Mesenchymal stem cell (in vitro differentiated cells and primary cell): ENCODE measurements at places on chromosomes 11 and 22.

DNA sequence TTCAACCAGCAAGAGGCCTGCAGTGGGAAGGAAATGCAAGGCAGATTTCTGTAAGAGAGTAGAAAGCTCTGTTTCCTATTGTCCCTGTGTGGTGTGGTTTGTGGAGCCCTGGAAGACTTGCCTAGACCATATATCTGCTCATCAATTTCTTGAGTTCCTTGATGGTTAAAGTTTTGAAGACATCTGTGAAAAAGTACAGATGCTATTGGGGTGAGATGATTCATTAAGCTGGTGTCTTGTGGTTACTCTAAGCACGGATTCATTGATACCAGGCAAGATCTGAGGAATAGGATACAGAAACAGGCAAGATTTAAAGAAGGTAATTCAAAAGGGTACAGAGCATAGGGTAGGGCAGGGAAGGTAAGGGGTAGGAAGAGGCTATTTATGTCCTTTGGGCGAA is 275.8 kb upstream of the SESN3 start:
- peak; percentile 62 for DNase-seq

DNA sequence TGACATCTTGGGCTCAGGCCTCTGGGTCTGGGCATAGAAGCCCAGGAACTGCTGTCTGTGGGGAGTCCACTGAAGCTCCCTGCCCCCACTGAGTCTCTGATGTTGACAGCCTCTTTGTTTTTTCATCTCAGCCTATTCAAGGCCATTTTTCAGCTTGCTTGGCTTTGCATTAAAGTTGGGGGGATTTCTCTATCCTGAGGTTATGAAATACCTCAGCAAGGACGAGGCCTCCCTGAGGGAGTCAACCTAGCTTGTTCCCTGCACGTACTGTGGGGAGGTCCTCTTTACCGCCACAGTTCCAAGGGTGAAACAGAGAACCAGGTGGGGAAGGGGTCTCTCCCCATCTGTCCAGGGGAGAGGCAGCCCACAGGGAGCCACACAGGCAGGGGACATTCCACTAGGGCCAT is 8.4 kb downstream of the KCNQ1OT1 start:
- DNase-seq, result no peak

GRCh38 chr11:49208006-49208721 is at the start of gene FOLH1:
Gene FOLH1 (minus strand): TSS chr11:49208602. CDS start chr11:49208409, 193 bp downstream.
- DNase-seq, result no peak

- no peak for DNase-seq
Observed at GRCh38 chr11:92744929-92745585, 224.4 kb upstream of the MTNR1B start.

DNA sequence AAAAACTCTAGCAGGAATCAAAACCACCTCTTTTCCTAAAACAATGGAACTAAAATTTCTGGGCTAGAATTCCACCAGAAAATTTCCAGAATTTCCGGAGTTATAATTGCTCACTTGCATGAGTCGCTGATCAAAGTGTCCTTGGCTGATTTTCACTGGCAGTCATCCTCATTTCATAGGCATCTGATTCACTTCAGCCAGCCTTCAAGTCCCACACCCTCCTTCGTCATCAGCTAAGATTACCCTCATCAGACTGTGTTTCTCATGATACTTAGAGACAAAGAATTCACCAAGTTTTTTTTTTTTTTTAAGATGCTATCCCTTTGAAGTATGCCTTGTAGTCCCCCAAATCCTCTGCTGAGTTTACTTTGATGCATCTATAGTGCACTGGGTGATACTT is 71.5 kb upstream of the RAB38 start:
- DNase-seq, result peak; percentile 12

DNA sequence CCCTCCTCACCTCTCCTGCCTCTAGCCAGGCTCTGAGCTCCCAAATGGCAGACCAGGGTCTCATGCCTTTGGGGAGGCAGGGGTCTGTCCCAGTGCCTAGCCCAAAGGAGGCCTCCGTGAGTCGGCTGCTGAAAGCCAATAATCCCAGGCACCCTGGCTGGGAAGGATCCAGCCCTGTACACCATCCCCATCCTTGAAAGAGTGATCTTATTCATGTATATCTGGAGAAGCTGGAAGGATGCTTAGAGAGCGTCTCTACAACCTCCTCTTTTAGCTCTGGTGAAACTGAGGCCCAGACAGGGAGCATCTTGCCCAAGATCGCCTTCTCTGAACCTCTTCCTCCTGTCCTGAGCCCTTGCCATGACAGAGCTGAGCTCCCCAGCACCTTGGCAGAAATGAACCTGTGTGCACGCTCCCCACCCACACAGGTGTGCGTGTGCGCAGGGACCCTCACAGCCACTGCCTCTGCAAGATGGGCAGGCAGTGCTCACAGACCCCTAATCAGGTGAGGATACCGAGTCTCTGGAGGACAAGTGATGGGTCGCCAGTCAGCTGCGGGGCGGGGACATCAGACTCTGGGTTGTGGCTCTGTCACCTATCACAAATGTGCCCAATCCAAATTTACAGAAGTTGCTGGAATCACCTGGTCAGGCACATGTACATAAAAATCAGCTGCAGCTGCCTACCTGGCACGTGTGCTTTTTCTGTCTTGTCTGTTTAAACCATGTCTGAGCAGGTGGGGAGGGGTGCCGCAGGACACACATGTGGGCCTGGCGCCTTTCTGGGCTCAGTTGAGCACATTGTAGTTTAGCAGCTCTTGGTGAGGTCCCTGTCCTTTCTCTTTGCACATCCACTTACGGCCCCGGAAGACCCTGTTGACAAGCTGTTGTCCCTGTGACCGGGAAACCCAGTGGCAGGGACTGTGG is 49.3 kb upstream of the WNT7B start:
- no peak for DNase-seq

DNA sequence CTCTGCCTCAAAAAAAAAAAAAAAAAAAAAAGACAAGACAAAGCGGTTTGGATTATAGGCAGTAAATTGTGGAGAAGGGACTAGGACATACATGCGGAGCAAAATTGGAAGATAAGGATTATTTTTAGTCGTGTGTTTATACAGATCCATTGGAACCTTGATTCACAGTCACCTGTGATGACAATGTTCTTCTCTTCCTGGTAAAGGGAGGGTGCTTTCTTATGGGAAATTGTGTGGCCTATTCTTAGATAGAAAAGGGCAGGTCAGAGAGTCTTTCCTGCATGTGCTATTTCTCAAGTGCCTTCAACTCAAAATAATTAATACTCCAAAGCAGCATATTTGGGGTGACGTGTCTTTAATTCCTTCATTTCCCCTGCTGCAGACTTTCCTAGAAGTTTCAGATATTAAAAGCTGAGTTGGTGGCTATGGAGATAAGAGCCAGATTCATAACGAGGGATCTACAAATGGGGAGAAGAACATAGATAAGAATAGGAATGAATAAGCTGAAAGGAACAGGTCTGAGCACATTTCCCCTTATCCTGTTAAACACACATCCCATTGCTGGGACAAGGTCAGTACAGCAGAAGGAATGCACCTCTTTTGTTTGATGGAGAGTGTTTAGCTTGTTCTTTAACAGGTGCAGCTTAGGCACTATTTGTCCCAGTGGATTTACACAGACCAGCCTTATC is 22.5 kb downstream of the GSTT2B start:
- DNase-seq, result no peak

DNA sequence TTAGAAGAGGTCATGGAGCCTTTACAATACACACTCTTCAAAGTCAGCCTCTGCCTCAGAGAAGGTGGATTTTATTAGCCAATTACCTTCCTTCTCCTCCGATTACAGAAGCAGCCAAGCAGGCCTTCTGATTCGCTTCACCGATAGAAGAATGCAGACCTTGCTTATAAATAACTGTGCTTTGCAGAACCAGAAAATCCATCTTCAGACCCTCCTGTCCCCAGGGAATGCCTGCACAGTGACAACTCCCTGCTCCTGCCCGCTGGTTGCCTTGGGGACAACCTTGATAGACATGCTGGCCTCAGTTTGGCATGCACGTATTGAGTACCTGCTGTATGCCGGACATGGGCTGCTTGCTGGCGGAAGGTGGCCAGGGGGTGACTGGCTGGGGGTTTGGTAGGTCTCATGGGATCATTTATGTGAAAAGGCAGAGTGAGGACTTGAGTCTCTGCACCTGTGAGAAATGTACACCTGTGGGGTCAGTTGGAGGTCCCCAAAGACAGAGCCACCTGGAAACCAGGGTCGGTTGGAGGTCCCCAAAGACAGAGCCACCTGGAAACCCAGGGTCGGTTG is 1238.7 kb downstream of the BRD1 start:
- DNase-seq, result no peak
